ENCODE measurements at places on chromosomes 1 and 21.

DNA sequence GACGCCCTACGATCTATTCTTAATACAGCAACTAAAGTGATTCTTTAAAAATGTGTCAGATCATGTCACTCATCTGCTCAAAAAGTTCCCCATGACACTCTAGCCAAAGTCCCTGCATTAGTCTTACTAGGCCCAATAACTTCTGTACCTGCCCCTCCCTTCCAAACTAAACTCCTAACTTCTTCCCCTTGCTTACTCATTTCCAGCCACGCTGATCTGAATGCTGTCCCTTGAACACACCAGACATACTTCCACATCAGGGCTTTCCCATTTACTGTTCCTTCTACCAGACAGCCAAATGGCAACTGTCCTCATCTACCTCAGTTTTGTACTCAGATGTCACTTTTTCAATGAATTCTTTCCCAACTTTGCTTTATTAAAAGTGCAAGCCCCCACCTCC, 1.2 kb downstream of the PPT1 start:
- no peak for DNase-seq

- DNase-seq = no peak
Measured at GRCh38 chr1:246949956-246950355, 18.2 kb upstream of the AHCTF1 start.

GRCh38 chr21:29513535-29513934, 214.8 kb downstream of the BACH1 start:
- DNase-seq = no peak

DNA sequence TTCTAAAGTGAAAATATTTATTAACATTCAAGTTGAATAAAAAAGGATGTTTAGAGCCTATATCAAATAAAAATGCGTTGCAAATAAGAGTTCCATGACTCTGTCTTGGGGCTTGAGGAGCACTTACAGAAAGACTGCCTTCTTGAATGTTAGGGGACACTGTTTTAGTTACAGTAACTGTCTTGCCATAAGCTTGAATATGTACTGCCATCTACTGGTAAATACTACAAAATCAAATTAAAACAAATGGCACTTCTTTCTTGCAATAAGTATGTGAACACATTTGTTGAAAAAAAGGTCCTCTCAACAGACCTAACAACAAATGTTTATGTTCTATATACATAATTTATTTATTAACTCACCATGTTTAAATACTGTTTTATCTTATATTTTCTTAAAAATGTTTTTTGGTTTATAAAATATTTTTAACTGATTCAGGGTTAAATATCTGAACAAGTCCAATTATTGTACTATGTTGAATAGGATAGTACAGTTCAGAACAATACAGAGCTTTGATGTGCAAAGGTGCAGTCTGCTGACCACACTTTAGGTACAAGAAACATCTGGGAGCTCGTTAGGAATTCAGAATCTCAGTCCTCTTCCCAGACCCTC, 199.5 kb downstream of the LRRIQ3 start:
- DNase-seq = no peak

DNA sequence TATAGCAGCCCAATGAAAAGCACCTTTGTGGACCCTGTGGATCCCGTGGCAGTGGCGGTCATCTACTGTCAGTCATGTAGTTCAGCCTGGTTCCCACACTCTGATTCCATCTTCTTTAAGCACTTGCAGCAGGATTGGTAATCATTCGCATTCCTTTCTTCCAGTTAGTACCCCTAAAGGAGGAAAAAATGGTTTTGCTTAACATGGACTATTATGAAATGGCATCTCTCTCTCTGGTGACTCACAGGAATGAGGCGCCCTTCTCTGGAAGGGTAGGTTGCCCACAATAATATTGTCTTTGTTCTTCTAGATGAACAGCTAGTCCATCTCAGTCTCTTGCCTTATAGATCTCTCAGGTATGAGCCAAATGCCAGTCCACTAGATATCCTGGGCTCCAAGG, 127.9 kb upstream of the MROH9 start:
- DNase-seq = no peak

DNA sequence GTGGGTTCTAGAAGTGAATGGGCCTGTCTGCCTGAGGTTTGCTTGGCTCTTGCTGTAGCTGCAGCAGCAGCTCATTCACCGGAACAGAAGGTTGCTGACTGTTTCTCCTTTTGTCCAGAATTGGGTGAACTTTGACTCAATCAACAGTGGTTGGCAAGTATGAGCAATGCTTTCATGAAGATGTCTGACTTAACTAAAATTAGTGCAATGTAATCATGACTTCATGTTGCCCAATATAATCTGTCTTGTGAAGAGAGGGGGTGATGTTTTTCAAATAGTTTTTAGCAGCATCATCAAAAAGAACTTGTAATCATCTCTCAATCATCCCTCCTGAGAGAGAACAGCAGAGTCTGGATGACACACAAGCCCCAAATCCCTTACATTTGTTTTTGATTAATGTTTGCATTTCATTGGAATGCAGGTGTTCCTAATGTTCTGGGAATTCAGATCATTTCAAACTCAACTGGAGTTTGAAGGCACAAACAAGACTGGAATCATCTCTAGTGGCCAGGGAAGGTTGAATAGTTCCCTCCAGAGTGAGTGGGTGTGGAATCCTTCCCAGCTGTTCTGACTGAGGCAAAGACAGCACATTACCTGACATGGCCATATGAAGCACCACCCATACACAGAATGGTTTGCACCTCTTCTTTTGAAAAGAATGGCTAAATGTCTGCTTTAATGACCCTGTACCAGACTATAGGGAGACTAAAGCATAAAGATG, 82.9 kb downstream of the HLX start:
- no peak for DNase-seq

- no peak for DNase-seq
Measured at GRCh38 chr1:15944308-15945010, 31.4 kb downstream of the ZBTB17 start.

DNA sequence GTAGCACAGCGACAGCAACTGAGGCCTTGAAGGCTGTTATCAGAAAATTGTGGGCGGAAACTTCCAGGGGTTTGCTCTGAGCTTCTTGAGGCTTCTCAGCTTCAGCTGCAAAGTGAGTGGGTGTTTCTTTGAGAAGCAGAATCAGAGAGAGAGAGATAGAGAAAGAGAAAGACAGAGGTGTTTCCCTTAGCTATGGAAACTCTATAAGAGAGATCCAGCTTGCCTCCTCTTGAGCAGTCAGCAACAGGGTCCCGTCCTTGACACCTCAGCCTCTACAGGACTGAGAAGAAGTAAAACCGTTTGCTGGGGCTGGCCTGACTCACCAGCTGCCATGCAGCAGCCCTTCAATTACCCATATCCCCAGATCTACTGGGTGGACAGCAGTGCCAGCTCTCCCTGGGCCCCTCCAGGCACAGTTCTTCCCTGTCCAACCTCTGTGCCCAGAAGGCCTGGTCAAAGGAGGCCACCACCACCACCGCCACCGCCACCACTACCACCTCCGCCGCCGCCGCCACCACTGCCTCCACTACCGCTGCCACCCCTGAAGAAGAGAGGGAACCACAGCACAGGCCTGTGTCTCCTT, at the start of gene FASLG:
Gene FASLG, plus strand, starts transcription at position 233 of the 583 bp plus-strand sequence. Its CDS starts 99 bp downstream, at position 332.
- DNase-seq = no peak

- no peak for DNase-seq
Measured at GRCh38 chr1:100065969-100066227, 66.8 kb downstream of the SASS6 start.

- no peak for DNase-seq
Measured at GRCh38 chr1:4062560-4062959, 162.5 kb upstream of the C1orf174 start.

- DNase-seq = no peak
Measured at GRCh38 chr1:245893025-245893424, 614.1 kb downstream of the SMYD3 start.

DNA sequence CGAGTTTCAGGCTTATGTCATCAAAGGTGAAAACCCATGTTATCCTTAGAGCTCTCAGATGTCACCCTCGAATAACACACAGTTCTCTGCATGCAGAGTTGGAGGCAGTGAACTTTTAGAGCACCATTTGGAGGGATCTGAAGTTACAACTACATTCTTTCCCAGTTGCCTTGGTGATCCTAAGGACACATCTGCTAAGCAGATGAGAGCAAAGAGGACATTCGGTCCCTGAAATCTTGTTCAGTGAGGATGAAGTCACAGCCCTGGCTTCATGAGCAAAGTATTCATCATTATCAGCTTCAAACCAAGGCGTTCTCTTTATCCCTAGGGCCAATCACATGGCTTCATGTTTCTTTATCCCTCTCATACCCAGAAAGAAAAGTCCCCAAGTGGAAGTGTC, 23.1 kb upstream of the MCOLN2 start:
- no peak for DNase-seq

DNA sequence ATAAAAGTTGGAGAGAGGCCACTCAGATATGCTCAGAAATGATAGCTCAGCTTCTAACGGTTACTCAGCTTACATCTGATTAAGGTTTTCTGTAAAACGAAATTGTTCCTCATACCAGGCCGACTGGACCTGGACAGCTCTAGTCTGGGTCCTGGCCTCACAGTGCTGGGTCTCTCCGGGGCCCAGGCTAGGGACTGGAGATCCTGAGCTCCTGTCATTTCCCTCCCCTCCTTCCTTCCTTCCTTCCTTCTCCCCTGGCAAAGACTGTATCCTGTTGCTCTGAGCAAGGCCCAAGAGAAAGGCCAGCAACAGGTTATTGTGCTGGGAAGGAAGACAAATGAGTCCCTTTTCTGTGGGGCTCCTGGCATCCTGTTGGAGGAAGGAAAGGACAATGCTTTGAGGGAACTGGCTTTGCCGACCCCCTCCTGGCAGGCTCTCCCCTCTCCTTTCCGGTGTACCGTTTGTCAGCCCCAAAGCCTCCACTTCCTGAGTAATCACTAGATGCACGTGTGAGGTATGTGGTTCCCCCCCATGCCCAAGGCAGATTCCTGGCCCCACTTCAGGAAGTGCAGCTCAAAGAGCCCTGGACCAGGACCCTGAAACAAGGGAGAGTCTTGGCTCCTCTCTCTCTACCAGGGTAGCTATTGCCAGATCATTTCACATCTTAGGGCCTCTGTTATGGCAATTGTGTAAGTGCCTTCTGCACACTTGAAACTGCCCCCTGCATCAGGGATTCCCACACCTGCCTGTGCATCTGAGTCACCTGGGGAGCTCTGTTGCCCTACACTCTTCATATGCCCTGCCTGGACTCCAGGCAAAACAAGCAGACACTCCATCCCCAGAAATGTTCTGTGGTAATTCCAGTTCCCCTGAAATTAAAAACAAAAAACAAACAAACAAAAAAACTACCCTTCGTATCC, 212.7 kb upstream of the FGGY start:
- no peak for DNase-seq

GRCh38 chr21:41573902-41574690, 66.1 kb upstream of the TMPRSS2 start:
- DNase-seq = no peak

GRCh38 chr1:14949270-14949835, 204.2 kb upstream of the TMEM51 start:
- no peak for DNase-seq

GRCh38 chr21:36087362-36088138, 17.7 kb downstream of the CBR1 start:
- DNase-seq = no peak

DNA sequence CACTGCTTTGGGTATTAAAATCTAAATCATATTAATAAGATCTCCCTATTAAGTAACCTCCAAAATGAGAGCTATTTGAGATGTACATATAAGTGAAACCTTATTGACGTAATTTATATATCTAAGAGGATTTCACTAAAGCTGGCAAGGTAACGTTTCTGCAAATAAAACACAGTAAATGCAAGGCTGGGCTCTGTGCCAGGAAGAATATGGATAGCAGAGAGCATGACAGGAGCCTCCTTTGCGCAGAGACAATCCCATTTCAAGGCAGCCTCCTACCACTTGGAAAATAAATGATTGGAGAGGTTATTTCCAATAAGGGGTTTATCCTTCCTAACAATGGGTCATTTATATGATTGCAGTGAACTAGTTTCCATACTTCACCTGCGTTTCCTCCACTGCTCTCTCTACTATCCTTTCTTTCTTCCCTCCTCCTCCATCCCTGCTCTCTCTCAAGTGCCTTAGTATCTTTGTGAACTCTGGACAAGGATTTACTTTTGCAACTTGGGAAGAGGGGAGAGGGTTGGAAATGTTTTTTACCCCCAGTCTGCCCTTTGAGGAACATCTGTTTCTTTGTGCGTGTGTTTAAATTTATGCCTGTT, 3.0 kb upstream of the NFIA start:
- DNase-seq = no peak

DNA sequence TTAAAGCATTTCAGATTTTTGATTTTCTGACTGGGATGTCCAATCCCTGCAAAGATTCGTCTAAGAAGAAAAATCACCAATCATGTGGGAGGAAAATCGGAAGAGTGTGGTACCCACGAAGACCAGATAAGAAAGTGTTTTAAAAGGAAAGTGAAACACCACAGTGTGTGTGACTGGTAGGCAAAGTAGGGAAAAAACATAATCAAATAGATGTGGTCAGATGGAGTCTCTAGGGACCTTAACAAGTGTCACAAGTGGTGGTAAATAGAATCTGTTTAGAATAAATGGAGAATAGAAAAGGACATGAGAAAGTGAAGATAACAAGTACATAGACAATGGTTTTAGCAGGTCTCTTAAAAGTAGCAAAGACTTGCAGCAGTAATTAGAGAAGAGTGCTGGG, 154.6 kb downstream of the SLC30A10 start:
- DNase-seq = no peak

- no peak for DNase-seq
Measured at GRCh38 chr1:156999596-157000320, 45.8 kb downstream of the ARHGEF11 start.

DNA sequence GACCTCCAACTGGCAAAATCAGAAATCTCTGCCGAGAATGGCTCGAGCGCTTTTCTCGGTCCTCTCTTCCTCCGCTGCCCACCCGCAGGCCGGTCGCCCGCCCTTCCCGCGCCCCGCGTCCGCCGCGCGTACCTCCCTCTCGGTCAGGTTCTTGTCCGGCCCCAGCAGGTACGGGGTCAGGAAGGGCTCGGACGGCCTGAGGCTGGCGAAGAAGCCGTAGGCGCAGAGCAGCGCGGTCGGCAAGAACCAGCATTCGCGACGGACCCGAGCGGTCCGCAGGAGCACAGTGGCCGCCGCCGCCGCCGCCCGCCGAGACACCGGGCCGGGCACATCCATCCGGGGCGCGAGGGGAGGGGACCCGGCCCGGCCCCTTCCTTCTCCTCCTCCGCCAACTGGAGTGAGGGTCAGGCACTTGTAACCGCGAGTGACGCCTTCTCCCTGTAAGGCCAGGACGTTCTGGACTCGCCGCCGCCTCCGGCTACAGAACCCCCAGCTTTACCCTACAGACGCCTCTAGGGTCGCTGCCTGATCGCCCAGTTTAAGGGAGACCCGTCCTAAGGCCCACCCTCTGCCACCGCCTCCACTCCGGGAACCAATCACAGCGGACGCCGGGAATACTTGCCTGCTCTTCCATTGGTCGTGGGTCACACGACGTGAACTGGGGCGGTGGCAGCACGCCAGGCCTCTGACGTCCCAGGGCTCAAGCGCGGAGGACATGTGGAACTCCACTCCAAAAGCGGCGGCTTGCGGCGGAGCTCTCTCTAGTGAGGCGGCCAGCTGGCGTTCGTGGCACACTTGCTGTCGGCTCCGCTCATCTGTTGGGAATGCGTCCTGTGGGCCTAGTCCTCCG, at the start of gene SLC19A2:
Gene SLC19A2, minus strand, starts transcription at position 514 of the 850 bp plus-strand sequence. Its CDS starts 178 bp downstream, at position 336.
- DNase-seq = peak; percentile 100

- no peak for DNase-seq
Measured at GRCh38 chr1:91022518-91022929, 689 bp upstream of the ZNF644 start.

GRCh38 chr1:25922056-25922970, 16.1 kb upstream of the STMN1 start:
- peak; percentile 75 for DNase-seq

All from sigmoid colon (tissue), 7 donors.